Astrocyte (in vitro differentiated cells and primary cell): ENCODE measurements at places on chromosomes 4 and X. TPM values are rescaled to one million over a fixed set of nuclear protein-coding genes. Genes with fewer than 3 reads are reported as not detected.

DNA sequence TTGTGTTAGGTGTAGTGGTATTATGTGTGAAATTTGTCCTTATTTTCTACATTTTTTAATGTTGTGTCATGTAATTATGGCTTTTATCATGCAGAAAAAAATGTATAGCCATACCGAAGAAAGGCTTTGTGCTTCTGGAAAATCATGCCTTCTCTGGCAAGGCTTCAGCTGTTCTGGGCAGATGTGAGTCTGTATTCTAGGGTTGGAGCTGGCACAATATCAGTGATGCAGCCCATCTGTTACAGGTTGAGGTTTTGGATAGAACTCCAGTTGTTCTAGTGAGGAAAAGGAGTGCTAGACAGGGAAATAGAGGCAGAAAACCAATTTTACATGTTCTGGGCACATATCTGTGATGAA is 44.8 kb upstream of the PRSS12 start:
- no peak for DNase-seq

DNA sequence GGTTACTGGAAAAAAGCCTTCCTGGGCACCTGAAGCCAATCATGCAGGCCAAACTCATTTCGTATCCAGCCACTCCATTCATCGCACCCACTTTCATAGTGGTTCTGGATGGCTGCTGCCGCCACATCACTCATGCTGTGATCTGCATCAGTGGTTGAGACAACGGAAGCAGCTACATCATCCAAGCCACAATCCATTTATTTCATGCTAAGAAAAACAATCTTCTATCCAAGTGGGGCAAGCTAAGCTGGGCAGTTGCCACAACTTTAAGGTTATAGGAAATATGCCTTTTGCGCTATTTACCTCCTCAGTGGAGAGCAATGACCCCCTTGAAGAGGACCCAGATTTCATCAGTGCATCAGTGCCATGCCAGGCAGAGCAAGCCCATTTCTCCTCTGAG is 124.6 kb downstream of the GRIA3 start:
- peak; percentile 49 for DNase-seq

DNA sequence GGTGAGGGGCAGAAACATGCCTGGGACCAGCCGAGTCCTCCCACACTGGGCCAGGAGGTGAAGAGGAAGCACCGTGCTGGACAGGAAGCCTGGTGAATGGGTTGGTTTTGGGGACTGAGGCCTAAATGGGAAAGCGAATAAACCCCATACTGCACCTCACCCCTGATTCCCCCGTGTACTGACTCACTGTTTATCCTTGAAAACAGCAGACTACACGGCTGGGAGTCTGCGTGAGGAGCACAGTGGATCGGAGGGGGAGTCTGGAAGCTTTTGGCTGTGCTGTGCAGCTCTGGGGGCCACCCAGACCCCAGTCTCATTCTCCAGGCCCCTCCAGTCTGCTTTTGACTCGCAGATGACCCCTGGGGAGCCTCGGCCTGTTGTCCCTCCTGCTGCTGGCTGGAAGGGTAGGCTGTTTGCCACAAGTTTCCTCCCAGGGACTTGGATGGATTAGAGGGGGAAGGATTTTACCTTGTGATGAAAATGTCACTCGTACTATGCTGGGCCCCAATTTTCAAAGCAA is 90.0 kb downstream of the PSAPL1 start:
- DNase-seq, result no peak

DNA sequence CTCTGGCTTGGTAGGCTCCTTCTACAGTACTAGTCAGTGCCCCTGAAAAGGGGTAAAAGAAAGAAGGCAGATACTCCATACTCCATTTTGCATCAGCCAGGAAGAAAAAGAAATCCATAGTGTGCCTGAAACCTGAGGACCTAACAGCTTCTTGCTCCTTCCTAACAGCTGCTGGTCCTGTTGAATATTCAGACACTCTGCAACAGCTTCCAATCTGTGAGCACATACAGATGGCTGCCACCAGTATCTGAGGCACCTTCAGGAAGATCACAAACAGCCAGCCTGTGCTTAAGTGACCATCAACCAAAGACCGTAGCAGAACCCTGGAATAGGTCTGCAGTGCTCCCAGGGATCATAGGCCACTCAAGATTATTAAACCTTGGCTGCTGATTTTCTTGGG is 4.3 kb downstream of the GIMD1 start:
- DNase-seq, result no peak

GRCh38 chrX:148298737-148299136 is 201.7 kb upstream of the AFF2 start:
- DNase-seq, result peak; percentile 58

GRCh38 chr4:139921429-139922184 is 232.4 kb downstream of the MAML3 start:
- DNase-seq, result no peak

DNA sequence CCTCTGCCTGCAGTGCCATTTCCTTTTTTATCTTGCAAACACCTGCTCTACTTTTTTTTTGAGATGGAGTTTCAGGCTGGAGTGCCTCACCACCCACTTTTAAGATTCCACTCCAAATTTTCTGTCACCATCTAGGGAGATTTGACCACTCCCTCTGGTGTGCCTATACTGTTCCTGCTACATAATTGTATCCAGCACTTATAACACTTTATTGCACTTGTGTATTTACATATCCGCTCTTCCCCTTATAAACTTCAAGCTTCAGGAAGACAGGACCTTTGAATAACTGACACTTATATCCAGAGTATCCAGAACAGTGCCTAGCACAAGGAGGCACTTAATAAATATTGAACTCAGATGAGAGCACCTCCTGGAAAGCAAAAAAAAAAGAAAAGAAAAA is 6.2 kb upstream of the CENPI start:
- DNase-seq, result no peak

DNA sequence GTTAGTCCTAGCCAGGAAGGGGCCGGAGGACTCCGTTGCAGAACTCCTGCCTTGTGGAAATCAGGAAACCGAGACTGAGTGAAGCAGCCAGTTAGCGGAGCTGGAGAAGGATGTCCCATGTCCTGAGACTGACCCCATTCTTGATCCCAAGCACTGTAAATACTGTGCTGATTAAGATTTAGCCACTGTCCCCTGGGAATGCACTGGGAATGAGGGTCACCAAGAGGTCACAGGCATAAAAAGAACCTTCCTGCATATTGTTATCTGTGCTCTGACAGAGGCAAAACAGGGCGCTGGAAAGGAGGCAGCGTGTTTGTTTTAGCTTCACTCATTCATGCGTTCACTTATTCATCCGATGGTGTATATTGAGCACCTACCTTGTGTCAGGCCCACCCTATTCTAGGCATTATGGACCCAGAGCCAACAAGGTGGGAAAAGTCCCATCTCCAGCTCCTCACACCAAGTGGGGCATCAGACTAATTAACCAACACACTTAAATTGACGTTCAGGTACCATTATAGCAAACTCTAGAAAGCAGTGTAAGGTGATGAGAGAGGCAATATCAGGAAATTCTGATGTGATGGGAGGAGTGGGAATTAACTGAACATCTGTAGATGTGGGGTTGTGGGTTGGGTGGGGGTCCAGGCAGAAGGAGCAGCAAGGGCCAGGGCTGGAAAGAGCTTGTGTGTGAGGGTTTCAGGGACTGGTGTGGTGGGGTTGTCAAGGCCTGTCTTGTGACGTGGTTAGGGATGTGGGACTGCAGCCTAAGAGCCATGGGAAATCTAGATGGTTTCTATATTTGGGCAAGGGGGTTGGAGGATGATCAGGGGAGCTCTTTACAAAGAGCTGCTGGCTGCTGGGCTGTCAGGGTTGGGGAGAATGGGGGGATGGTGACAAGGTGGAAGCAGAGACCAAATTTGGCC is 10.6 kb upstream of the SLC2A9 start:
- no peak for DNase-seq

DNA sequence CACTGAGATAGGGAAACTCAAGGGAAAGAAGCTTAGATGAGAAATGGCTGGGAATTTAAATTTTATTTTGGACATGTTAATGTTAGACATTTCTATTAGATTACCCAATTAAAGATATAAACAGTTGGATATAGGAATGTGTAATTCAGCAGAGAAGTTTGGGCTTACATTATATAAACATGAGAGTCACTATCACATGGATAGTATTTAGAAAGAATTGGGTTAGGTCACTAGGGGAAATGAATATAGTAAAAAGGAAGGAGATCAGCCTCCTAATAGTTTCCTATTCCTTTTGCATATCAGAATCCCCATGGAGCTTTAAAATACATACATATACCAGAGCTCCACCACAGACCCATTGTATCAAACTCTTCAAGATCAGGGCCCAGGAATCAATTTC is 19.6 kb upstream of the CXCL5 start:
- no peak for DNase-seq

- DNase-seq, result peak; percentile 96
Observed at GRCh38 chr4:158094413-158095134, 78.3 kb downstream of the GASK1B start.

GRCh38 chrX:137118136-137118535 is 84.3 kb upstream of the GPR101 start:
- DNase-seq, result no peak

Gene S100G
- not detected in 2 replicates for total RNA-seq

Gene TLR1
- total RNA-seq, result 0.54 and 0.70 TPM in 2 replicates

Gene P2RY10
- total RNA-seq, result not detected in 2 replicates

Gene GUCY1A1
- total RNA-seq, result 0.48 and 1.0 TPM in 2 replicates
